ENCODE measurements at places on chromosomes 4 and X.

- DNase-seq, result no peak
These were observed 189.4 kb downstream of the RAPGEF2 start for GRCh38 chr4:159292137-159292896.

GRCh38 chrX:69131886-69132285, 33.4 kb downstream of the PJA1 start:
- DNase-seq, result no peak

GRCh38 chrX:29531336-29531735, 684.0 kb upstream of the MAGEB2 start:
- no peak for DNase-seq

GRCh38 chr4:156439576-156440200, 486.0 kb upstream of the CTSO start:
- no peak for DNase-seq

- DNase-seq, result no peak
These were observed 26.1 kb upstream of the CXCL13 start for GRCh38 chr4:77579406-77580076.

GRCh38 chr4:1010395-1011021, 918 bp upstream of the FGFRL1 start:
- no peak for DNase-seq

- DNase-seq, result no peak
These were observed 118.8 kb downstream of the PDLIM5 start for GRCh38 chr4:94570558-94570957.

DNA sequence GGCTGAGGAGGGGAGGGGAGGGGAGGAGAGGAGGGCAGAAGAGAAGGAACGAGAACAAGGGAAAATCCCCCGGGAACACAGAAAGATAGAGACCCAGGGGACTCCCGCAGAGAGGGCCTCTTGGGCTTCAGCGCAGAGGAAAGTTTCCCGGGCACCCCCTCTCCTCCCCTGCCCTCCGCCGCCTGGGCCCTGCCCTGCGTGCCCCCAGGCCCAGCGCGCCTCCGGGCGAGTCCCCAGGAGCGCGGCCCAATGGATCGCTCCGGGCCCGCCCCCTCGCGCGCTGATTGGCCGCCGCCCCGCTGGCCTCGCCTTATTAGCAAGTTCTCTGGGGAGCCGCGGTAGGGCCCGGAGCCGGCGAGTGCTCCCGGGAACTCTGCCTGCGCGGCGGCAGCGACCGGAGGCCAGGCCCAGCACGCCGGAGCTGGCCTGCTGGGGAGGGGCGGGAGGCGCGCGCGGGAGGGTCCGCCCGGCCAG, at the start of gene MSX1:
MSX1 (plus strand) TSS at position 341 of the 474 bp plus-strand sequence. CDS start 235 bp downstream, outside the sequence.
- no peak for DNase-seq

DNA sequence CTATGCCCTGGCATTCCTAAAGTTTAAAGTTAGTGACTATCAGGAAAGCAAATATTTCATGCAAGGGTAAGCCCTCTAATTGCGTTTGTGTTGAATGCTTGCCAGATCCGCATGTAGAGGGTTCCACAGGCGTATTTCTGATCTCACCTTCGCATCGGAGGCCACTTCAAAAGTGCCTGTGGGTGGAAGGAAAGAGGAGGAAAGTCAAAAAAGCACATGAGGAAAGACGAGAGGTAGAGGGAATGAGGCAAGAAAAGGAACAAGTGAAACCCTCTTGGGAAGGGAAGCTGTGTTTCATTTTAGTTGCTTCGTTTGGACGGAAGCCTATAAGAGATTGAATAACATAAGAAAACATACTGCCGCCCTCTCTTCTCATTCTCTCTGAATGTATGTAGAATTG, 628.8 kb downstream of the SPRY1 start:
- no peak for DNase-seq

GRCh38 chrX:12378253-12378652, 240.0 kb downstream of the FRMPD4 start:
- DNase-seq, result no peak

- no peak for DNase-seq
These were observed 37.0 kb upstream of the KDR start for GRCh38 chr4:55162396-55162795.

GRCh38 chr4:106898621-106899230, 137.4 kb downstream of the DKK2 start:
- DNase-seq, result no peak

- DNase-seq, result no peak
These were observed 17.8 kb upstream of the TLL1 start for GRCh38 chr4:165855191-165855590.

GRCh38 chr4:25874655-25875054, 11.9 kb upstream of the SEL1L3 start:
- no peak for DNase-seq

DNA sequence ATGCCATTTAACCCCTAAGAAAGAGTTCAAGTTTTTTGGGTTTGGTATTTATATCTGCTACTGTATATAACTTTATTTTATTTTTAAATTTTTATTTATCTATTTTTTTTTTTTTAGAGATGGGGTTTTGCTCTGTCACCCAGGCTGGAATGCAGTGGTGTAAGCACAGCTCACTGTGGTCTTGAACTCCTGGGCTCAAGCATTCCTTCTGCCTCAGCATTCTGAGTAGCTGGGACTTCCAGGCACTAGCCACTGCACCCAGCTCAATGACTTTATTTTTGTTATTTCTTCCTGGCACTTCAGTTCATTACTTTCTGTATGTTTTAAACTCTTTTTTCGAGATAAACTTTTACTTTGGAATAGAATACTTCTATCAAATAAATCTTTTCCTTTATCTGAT, 42.4 kb upstream of the PGAM4 start:
- no peak for DNase-seq

- no peak for DNase-seq
These were observed 586 bp upstream of the NSG1 start for GRCh38 chr4:4386296-4386735.

- no peak for DNase-seq
These were observed 22.6 kb downstream of the GPC4 start for GRCh38 chrX:133392671-133393070.

GRCh38 chr4:93731456-93731855, 97.1 kb upstream of the ATOH1 start:
- DNase-seq, result no peak

DNA sequence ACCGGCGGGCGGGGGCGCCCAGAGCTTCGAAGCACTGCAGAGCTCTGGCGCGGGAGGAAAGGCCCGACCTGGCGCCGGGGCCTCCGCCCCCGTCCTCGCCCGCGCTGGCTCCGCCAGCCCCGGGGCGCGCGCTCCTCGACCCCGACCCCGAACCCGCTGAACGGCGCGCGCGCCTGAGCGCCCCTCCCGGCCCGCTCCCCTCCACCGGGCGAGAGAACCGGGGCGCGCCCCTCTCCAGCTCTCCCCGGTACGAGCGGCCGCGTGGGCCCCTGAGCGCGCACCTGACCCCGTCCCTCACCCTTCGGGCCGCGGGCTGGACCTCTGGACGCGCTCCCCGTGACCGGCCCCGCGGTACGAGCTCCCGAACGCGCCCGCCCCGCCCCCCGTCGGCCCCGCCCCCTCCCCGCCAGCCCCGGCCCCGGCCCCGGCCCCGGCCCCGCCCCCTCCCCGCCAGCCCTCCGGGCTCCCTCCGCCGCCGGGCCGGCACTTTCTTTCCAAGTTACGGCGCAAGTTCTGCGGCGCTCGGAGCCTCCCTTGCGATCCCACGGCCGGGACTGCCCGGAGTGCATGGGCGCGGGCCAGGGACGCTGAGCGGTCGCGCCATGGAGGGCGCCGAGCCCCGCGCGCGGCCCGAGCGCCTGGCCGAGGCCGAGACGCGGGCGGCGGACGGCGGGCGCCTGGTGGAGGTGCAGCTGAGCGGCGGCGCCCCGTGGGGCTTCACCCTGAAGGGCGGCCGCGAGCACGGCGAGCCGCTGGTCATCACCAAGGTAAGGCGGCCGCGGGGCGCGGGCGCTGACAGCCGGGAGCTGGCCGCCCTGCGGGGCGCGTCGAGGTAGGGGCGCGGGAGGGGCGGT, at the start of gene SHROOM2:
SHROOM2 (plus strand) TSS at position 486 of the 854 bp plus-strand sequence; CDS start at position 603, 117 bp downstream.
- DNase-seq, result no peak

DNA sequence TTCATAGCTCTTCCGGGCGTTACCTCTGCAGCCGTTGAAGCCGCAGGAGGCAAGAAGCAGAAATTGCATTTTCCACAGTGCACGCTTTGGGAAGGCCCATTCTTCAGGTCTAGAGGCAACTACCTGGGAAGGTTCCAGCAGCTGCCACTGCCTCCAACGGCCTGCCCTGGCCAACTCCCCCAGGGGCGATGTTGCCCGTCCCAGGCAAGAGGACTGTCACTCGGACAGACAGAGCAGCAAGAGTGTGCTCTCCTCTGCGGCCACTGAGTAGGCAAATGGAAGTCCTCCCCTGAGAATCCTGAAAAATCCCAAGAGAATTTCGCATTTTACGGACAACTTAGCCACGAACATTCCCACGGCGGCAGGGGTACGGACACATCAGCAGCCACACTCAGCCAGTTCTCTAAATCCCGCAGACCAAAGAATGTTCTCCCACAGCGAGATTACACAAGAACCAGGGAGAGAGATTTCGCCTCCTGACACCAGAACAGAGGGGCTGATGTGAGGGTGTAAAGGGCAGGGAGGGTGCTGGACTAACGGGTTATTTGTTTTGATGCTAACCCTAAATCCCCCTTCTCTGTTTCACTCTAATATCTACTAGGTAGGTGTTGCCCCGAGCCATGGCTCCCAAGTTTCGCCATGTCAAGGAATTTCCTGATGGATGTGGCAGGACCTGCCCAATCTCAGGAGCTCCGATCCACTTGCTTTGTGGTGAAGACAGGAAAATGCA, 63.8 kb downstream of the SEPSECS start:
- DNase-seq, result no peak

GRCh38 chrX:118976599-118977340, 2.4 kb downstream of the LONRF3 start:
- no peak for DNase-seq

DNA sequence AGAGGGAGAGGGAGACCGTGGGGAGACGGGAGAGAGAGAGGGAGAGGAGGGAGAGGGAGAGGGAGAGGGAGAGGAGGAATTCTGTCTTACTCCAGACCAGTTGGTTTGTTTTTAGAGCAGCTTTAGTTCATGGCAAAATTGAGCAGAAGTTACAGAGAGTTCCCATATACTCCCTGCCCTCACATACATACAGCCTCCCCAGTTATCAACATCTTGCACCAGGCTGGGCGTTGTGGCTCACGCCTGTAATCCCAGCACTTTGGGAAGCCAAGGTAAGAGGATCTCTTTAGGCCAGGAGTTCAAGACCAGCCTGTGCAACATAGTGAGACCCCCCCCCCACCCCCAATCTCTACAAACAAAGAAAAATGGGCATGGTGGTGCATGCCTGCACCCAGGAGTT, 79.8 kb upstream of the OGT start:
- DNase-seq, result no peak

- no peak for DNase-seq
These were observed 21.3 kb upstream of the SULT1E1 start for GRCh38 chr4:69881173-69881773.

Data from activated CD8-positive, alpha-beta memory T cell treated with anti-CD3 and anti-CD28 coated beads for 4 hours (primary cell).